ENCODE measurements at places on chromosomes 16 and 17. TPM values are rescaled to one million over a fixed set of nuclear protein-coding genes. Genes with fewer than 3 reads are reported as not detected.

The CLEC10A gene
- 1.8 TPM for total RNA-seq

The KRTAP4-3 gene
- 9.0 TPM for total RNA-seq

The ITGAD gene
- total RNA-seq, result not detected

The DHRS7C gene
- not detected for total RNA-seq

The LGALS9B gene
- total RNA-seq, result not detected

The TBC1D3B gene
- total RNA-seq, result 17.5 TPM

The GAS2L2 gene
- total RNA-seq, result 0.24 TPM

All from suprapubic skin (tissue), 4 donors.